ENCODE measurements at places on chromosomes 7 and 10.

- no peak for DNase-seq
Measured at GRCh38 chr7:89514970-89515369, 639.3 kb upstream of the STEAP1 start.

GRCh38 chr7:107788662-107789061, 14.4 kb downstream of the SLC26A3 start:
- DNase-seq, result no peak

DNA sequence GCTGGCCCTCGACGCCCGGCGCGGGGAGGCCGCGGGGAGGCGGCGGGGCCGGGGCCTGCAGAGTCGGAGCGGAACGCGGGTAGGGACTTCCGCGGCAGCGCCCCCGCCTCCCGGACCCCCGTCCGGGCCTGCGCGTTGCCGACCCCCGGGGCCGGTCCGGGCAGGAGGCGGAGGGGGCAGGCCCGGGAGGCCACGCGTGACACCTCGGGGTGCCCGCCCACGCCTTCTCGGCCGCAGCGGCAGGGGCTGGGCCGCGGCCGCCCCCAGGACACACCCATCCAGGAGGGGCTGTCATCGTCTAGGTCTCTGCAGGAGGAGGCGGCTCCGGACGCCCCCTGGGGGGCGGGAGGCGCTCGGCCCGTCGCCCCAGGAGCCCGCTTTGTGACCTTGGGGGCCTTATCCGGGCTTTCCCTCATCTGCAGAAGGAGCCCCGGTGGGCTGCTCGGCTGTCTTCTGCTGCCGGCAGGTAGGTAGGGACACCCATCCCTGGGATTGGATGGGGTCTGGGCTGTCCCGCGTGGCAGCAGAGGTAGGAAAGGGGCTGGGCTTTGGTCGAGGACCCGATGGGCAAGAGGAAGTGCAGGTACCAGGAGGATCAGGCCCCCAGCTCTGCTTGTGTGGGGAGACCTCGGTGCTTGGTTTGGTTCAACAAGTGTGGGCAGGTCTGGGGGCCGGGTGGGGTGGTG, 569 bp downstream of the ZNF316 start:
- peak; percentile 45 for DNase-seq

- no peak for DNase-seq
Measured at GRCh38 chr10:72315611-72316385, 38.9 kb downstream of the DNAJB12 start.

DNA sequence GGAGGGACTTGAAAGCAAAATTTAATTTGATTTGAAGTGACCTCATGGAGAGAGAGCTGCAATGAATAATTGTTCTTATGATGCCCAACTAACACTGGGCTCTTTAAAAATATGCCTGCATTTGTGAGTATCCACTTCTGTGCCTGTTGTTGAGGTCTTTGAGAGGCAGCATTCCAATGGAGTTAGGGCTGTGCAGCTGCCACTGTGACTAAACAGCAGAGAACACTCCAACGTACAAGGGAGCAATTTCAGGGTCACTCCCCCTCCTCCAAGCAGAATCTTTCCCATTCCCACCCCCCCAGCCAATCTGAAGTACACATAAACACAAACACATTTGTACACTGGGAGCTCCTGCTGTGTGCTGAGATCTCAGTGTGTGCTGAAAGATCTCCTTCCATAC, 28.0 kb upstream of the GSAP start:
- no peak for DNase-seq

DNA sequence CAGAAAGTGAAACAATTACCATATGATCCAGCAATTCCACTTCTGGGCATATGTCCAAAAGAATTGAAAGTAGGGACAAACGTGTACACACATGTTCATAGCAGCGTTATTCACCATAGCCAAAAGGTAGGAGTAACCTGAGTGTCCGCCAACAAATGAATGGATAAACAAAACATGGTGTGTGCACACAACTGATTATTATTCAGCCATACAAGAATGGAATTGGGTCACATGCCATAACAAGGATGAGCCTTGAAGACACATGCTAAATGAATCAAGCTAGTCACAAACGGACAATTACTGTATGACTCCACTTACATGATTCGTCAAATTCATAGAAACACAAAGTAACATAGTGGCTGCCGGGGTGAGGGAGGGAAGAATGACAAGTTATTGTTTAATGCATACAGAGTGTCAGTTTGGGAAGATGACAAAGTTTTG, 4.1 kb upstream of the OIT3 start:
- DNase-seq, result no peak

GRCh38 chr10:71072131-71072822, 140.1 kb upstream of the UNC5B start:
- DNase-seq, result no peak

GRCh38 chr10:75999515-76000209, 568.2 kb downstream of the LRMDA start:
- no peak for DNase-seq

DNA sequence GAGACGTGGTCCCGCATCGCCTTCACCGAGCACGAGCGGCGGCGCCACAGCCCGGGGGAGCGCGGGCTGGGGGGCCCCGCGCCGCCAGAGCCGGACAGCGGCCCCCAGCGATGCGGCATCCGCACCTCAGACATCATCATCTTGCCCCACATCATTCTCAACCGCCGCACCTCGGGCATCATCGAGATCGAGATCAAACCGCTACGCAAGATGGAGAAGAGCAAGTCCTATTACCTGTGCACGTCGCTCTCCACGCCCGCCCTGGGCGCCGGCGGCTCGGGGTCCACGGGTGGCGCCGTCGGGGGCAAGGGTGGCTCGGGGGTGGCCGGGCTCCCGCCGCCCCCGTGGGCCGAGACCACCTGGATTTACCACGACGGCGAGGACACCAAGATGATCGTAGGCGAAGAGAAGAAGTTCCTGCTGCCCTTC, 737 bp downstream of the CNNM2 start:
- DNase-seq, result no peak

GRCh38 chr10:82191653-82192052, 316.7 kb downstream of the NRG3 start:
- no peak for DNase-seq

- no peak for DNase-seq
Measured at GRCh38 chr10:127979045-127979444, 72.1 kb downstream of the PTPRE start.

DNA sequence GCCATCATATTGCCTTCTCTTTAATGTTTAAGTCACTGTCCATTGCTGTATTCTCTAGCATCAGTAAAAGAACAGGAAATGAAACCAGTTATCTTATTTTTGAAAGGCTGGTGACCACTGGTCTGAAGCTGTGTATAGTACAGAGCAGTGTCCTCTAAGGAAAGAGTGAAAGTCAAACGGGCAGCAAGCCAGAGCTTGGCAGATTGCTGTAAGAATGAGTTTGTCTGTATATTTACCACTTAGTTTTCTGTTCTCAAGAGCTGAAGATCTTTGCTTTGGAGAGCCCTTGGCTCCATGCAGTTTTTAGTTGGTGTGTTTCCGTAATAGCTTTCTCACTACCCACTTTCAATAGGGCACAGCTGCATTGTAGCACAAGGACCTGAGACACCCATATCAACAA, 31.9 kb downstream of the PCBD1 start:
- DNase-seq, result peak; percentile 73

DNA sequence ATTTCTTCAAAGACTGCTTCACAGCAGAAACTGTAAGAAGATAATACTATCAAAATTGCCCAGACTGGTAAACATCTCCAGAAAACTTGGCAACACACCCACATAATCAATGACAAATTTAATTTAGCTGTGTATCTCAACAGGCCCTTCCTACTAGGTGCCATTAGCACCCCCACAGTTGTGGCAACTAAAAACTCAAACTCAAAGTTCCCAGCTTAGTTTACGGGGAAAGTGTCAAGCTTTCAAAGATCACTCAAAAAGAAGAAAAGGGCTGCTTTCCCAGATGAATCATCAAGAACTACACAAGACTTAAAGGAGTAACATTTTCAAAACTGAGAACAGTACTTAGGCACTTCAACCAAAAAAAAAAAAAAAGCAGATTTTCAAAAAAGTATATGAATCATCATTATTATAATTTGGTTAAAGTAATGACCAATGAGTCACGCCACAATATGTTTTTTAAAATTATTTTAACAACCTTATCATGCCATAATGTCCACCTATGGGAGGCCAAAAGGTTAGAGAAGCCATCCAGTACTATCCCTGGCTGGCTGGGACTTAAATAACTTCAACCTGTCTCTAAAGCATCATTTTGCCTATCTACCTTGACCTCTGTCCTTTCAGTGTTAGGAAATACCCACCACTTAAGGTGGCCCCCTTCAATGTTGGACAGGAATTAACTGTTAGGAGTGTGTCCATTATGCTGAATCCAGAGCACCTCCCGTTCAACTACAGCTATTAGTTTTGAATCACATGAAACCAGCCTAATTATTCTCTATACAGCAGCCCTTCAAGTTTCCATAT, 90.8 kb downstream of the ZFAND4 start:
- no peak for DNase-seq

DNA sequence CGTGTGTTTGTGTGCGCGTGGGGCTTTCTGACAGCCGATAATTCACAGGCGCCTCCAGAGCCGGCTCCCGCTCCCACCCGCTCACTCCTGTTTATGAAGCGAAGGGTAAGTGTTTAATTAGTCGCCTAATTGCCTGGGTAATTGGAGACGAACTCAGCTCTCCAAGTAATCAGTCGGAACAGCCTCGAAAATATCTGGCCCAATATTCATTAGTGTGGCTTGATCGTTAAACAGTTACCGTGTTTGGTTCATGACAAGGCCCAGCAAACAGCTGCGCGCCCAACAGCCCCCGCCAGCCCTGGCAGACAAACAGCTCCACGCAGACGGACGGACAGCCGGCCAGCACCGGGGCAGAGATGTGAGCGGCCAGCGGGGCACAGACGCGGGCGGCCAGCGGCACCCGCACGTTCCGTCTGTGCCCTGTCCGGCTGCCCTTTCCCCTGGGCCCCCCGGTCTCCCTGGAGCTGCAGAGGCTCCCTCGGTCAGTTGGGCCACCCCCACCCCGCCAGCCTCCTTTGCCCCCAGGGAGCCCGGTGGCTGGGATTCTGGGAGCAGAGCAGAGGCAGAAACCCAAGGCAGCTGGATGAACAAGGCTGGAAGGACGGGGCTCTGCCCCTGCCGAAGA, 98.2 kb downstream of the UNCX start:
- DNase-seq, result no peak

DNA sequence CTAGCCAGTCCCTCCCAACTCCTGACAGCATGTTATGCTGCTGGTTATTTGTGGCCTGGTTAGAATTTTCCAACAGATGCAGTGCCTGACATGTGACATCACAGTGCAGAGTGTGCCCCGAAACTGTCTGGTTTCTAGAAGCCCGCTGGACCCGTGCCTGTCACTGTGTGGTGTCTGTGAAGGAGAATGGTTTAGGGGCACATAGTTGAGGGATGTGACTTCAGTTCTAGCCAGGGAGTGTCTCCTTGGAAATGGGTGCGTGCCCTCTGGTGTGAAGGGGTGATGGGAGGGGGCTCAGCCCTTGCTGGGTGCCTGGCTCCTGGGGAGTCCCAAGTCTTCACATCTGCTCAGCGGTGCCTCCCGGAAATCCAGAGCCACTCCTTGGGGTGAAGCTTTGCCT, 303.6 kb downstream of the GLRX3 start:
- no peak for DNase-seq

- DNase-seq, result no peak
Measured at GRCh38 chr7:2824026-2824677, 20.0 kb downstream of the GNA12 start.

GRCh38 chr7:51009716-51010496, 227.2 kb upstream of the GRB10 start:
- DNase-seq, result no peak

GRCh38 chr10:118729200-118729599, 25.6 kb downstream of the CACUL1 start:
- no peak for DNase-seq

DNA sequence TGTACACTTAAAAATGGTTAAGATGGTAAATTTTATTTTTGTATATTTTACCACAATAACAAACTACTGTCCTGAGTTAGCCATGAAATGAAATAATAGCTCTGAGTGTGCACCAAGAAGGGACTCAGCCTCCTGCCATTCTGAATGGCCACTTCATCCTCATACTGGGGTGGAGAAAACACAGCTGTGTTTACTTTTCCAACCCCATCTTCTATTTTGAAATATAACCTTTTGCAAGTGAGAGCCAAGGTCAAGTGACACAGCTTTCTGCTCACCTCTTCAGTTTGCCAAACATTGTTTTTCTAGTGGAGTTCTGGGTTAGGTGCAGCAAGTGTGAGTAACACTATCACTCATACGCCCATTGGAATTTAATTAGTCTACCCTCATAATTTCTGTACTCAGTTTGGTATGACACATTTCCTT, 107.4 kb upstream of the GLCCI1 start:
- DNase-seq, result no peak

DNA sequence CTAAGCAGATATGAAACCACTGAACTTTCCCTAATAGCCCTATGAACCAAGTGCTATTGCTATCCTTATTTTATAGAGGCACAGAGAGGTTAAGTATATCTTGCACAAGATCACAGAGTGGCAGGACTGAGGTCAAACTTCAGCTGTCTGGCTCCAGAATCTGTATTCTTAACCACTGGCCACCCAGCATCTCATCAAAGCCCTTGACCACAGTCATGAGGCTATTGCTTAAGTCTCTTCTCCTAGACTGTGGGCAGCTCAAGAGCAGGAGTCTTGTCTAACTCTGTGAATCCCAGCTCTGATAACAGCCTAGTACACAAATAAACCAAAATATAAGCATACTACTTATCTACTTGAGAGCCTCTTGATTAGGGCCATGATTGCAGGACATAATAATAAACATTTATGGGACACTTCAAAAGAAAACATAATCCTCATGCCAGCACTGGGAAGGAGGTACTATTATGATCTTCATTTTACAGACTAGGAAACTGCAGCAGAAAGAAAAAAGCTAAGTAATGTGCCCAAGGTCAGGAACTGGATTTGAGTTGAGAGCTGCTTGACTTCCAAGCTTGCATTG, 22.4 kb upstream of the SMC3 start:
- no peak for DNase-seq

- no peak for DNase-seq
Measured at GRCh38 chr10:28331066-28331465, 28.2 kb upstream of the MPP7 start.

- DNase-seq, result no peak
Measured at GRCh38 chr7:4667776-4668509, 14.2 kb upstream of the FOXK1 start.

DNA sequence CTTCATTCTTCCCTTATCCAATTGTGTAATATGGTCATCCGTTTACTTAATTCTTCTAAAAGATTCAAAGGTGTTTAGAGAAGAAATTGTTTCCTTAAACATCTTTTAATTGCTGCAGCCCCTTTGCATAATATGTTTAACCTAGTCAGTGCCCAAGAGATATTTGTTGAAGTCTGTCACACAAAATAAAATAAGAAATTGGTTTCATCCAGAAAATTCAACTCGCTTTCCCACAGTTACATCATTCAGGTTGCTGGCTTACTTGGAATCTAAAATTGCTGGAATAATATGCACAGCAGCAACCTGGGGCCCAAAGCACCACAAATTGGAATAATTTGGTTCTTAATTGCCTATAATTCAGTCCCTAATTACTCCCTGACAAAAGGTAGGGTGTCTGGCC, 155.1 kb upstream of the ETV1 start:
- DNase-seq, result no peak

All from MM.1S (cell line).